ENCODE measurements at places on chromosomes 2 and 18.

DNA sequence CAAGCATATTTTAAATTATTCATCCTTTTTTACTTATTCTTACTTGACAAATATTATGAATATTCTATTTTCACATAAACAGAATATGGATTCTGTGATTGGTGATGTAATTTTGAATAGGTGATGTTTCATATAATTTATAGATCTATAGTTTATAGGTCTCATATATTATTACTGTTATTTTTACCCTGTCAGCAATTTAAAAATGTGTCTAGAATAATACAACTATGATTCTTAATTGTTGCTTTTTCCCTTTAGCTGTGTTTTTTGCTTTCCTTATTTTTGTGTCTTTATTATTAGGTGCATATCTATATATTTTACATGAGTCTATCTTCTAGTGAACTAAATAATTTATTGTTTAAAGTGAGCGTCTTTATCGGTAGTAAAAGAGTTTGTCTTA, 226.7 kb upstream of the FSIP2 start:
- DNase-seq: no peak

DNA sequence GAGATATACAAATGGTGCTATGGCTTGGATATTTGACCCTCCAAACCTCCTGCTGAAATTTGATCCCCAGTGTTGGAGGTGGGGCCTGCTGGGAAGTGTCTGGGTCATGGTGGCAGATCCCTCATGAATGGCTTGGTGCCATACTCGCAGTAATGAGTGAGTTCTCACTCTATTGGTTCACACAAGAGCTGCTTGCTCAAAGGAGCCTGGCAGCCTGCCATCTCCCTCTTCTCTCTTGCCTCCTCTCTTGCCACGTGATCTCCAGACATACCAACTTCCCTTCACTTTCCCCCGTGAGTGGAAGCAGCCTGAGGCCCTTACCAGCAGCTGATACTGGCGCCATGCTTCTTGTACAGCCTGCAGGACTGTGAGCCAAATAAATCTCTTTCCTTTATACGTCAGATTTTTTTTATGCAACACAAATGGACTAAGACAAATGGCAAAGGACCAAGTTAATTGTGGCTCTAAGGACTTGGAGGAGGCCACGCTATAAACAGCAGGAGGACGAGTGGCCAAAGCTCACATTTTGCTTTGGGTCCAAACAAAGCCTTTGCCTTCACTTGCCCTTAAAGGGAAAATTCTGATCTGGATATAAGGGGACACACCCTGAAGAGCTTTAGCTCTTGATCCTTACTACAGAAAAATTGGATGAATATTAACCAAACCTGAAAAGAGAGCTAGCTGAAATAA, 214.7 kb downstream of the SS18 start:
- DNase-seq: no peak

DNA sequence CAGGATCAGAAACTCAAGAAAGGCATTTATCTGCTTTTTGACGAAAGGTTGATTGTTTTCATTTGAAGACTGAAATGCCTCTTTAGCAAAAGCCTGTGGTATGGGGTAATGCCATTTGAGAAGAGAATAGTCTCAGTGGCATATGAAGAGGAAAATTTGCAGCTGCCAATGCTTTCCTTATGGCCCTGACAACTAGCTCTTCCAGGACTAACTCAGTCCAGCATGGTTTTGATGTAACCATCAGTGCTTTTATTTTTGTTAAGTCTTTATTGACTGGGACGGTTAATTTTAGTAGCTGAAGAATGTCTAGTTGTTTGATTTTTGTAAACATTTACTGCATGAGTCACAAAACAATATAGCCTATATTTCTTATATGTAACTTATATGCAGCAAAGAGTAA, 158.4 kb downstream of the LNPK start:
- DNase-seq: no peak

DNA sequence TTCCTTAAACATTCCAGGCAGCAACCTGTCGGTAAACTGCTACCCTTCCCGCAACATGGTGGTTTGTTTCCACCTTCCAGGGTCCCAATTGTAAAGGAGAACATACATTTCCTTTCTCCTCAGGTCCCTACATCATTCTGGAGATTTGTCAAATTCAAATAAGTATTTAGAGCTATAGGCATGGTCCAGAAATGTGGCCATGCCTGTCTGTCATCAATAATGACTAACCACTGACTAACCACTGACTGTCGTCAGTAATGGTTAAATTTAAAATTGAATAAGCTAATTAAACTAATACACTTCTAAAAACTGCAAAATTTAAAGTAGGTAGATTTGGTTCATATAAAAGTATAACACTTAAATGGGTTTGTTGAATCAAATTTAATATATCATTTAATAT, 984.0 kb upstream of the SLC39A10 start:
- no peak for DNase-seq

GRCh38 chr18:43122955-43123354, 7.5 kb upstream of the RIT2 start:
- DNase-seq: no peak

GRCh38 chr18:34801774-34802173, 91.7 kb downstream of the DTNA start:
- no peak for DNase-seq

DNA sequence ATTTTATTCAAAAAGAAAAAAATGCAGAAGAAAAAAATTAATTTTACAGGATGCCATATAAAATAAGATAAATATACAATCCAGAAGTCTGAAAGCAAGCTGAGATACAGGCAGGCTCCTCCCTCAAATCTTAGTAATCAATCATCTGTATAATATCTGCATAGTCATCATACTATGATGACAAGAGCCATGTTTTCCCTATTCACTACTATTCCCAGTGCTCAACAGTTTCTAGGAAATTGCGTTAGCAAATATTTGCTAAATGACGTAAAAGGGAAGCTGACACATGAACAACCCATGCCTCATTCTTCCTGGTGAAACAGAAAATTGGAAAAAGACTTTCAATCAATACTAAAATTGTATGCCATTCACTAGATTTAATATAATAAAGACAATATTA, 793.2 kb downstream of the SUCLG1 start:
- no peak for DNase-seq

- no peak for DNase-seq
Observed at GRCh38 chr2:234410526-234410925, 86.4 kb downstream of the ARL4C start.

- no peak for DNase-seq
Observed at GRCh38 chr18:54183390-54183789, 41.1 kb downstream of the MBD2 start.

DNA sequence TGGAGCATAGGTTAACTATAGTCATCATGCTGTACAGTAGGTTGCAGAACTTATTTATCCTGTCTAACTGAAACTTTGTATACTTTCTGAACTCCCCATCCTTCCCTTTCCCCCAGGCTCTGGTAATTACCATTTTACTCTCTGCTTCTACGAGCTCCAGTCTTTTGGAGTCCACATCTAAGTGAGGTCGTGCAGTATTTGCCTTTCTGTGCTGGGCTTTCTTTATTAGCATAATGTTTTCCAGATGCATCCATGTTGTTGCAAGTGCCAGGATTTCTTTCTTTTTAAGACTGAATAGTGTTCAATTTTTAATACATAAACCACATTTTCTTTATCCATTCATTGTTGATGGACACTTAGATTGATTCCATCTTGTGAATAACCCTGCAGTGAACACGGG, 464.1 kb downstream of the TGIF1 start:
- DNase-seq: no peak

DNA sequence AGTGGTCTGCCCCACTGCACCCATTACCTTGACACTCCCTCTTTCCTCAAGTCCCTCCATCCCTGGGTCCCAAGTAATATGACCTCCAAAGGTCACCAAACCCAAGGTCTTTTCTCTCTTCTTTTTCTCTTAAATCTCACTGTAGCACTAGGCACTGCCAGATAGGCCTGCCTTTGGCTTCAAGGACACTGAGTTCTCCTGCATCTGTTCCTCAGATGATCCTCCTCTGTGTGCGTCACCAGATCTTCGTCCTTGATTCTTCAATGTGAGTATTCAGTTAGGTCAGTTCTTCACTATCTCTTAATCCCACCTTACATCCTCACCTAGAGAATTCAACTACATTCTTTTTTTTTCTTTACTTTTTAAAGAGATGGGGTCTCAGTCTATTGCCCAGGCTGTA, 249.2 kb downstream of the NBAS start:
- no peak for DNase-seq

GRCh38 chr2:240234503-240234951, 94.1 kb upstream of the OTOS start:
- DNase-seq: no peak

- DNase-seq: no peak
Observed at GRCh38 chr2:241849616-241850543, 8.8 kb downstream of the PDCD1 start.

- DNase-seq: no peak
Observed at GRCh38 chr18:33826151-33826550, 248.1 kb downstream of the ASXL3 start.

GRCh38 chr2:241399941-241400922, 44.1 kb downstream of the FARP2 start:
- no peak for DNase-seq

GRCh38 chr2:160433466-160434140, 60.0 kb downstream of the RBMS1 start:
- DNase-seq: no peak

DNA sequence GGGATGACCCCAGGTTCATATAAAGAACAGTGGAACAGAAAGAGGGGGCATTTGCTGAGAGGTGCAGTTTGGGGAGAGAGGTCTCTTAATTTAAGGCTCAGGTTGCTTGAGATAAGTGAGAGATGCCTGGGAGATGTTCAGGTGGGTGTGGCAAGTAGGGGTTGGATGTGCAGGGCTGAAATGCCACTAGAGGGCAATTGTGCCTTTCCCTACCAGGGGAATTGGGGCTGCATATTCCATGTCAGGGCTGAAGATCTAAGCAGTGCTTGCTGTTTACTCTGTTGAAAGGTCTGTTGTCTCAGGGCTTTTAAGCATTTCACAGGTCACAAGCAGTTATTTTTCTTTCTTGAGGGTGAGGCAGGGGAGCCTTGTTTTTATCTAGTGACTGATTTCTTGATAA, 7.8 kb downstream of the CCDC85A start:
- no peak for DNase-seq

GRCh38 chr18:58659691-58660090, 11.6 kb upstream of the MALT1 start:
- no peak for DNase-seq

GRCh38 chr2:85405201-85406059, 4.7 kb downstream of the CAPG start:
- peak; percentile 58 for DNase-seq

DNA sequence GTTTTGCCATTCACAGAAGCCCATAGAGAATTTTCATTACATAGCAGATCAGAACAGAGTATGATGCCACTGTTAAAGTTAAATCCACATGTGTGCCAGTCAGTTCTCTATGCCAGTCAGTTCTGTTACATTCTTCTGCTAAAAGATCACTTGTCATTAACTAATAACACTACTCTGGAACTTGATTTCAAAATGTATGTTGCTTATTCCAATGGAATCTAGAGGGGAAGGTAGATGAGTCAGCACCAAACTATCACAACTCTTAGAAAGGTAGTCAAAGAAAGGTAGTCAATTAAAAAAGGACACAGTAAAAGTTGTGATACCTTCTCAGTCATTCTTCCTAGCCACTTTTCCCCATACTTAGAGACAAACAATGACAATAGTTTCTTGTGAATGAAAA, 1214.4 kb downstream of the LRP1B start:
- DNase-seq: no peak

DNA sequence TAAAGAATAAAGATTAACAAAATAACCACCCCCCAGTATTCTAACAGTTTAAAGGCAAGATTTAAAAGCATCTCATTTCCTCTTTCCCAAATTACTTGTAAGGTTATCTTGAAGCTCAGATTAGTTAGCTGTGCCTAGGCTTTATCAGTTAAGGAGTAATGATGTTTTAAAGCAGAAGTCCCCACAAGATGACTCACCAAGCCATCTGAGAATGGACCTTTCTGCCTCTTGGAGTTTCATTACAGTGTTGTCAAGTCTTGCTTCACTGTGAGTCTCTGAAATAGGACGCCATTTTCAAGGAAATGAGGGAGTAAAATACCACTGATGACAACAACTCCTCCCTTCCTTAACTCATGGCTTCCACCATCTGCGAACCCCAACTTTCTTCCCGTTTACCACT, 35.9 kb downstream of the ZNF385B start:
- DNase-seq: no peak

GRCh38 chr2:149467436-149467835, 120.1 kb downstream of the MMADHC start:
- no peak for DNase-seq

DNA sequence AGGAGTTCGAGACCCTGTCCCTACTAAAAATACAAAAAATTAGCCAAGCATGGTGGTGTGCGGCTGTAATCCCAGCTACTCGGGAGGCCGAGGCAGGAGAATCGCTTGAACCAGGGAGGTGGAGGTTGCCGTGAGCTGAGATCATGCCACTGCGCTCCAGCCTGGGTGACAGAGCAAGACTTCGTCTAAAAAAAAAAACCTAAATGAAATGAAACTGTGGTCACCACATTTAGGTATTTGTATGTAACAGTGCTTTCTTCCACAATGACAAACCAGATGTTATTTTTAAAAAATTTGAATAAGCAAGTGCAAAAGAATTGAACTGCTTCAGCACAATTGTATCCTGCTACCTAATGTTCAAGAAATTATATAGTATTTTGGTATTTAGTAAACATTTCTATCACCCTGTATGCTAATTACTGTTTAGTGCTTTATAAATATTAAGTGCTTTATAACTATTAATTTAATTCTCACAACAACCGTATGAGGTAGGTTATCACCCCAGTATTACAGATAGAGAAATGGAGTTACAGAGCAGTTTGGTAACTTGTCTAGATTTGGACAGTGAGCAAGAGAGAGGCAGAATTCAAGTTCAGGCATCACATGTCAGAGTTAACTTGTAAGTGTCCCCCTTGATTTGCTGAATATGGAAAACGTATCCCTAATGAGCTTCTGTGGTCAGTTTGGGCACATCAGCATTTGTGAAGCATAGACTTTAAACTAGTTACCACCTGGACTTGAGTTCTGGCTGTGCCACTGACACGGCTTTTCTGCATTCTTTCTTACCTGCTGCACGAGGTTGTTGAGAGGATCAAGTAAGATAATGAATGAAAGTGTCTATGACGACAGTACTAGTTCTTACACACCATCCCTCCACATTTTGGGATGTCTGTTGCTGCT, 14.4 kb downstream of the PHLPP1 start:
- DNase-seq: no peak

GRCh38 chr2:126269911-126270310, 386.0 kb upstream of the GYPC start:
- no peak for DNase-seq

DNA sequence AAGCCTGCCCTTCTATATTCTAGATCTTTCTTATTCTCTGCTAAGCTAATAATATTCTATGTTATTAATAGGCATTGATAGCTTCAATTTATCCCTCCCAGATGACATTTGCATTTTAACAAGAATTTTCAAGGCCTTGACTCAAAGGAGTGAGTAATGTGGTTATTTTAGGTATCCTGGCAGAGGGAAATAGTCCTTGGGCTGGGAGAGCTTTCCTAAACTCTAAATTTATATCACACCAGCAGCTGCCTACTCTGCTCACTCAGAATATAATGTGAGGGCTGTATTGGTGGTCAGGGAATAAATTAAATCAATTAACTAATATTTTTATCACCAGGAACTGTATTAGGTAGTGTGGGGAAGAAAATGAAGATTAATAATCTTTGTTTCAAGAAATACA, 74.8 kb upstream of the ADAM23 start:
- DNase-seq: no peak

GRCh38 chr2:232833830-232834229, 36.2 kb upstream of the SNORC start:
- DNase-seq: no peak

- peak; percentile 60 for DNase-seq
Observed at GRCh38 chr18:42298759-42299675, 344.0 kb downstream of the PIK3C3 start.

GRCh38 chr2:33313039-33313438, 163.4 kb upstream of the RASGRP3 start:
- DNase-seq: no peak
